Posterior cingulate gyrus (tissue), 11 donors: ENCODE measurements at places on chromosomes 3 and 15.

DNA sequence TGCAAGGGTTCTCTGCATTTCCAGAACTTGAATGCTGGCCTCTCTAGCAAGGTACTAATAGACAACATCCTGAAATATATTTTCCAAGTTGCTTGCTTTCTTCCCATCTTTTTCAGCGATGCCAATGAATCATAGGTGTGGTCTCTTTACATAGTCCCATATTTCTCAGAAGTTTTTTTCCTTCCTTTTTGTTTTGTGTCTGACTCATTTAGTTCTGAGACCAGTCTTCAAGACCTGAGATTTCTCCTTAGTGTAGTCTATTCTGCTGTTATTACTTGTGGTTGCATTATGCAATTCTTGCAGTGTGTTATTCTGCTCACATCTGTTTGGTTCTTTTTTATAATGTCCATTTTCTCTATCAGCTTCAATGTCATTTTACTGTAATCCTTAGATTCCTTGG lies 1265.0 kb upstream of the ALCAM start:
- DNase-seq: no peak

GRCh38 chr3:57966829-57967228 lies 41.4 kb upstream of the FLNB start:
- no peak for DNase-seq

- DNase-seq: no peak
Measured at GRCh38 chr15:65901836-65902235, 32.5 kb downstream of the RAB11A start.

DNA sequence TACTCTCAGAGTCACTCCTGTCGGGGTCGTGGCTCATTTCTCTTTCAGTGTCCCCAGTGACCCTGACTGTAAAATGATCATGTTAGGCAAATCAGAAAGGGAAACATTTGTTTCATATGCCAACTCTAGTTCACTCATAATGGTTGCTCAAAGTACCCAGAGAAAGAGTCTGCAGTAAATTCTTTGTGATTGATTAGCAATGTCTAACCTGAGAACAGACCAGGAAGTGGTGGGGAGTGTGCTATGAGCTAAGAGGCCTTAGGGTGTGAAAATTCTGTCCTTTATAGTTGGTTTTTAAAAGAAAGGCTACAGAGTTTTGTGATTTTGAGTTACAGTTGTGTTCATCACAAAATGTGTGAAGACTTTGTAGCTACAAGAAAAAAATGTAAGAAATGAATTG lies 108.9 kb downstream of the EDEM1 start:
- no peak for DNase-seq

DNA sequence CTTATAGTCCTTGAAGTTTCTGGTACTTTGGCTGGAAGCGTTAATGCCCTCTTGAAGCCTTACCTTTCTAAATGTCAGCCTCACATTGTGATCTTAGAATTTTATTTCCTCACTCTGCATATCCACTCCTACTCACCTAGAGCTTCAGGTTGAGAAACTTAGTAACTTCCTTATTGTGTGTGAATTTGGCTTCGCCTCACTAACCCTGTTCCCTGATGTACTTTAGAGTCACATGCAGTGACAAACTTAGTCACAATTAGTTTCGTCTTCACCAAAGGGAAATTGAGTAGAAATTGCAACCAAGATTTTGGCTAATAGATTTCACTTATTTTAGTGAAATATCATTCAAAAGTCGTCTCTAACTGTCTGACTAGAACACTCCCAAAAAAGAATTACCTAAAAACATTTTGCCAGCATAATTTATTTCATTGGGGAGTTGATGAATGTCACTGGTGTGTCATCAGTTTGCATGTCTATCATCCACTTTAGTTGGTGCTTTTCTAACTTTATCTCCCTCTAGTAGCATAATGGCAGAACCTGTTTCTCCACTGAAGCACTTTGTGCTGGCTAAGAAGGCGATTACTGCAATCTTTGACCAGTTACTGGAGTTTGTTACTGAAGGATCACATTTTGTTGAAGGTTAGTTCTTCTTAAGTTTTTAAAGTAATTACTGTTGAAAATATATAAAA lies 960 bp downstream of the MFN1 start:
- DNase-seq: no peak

DNA sequence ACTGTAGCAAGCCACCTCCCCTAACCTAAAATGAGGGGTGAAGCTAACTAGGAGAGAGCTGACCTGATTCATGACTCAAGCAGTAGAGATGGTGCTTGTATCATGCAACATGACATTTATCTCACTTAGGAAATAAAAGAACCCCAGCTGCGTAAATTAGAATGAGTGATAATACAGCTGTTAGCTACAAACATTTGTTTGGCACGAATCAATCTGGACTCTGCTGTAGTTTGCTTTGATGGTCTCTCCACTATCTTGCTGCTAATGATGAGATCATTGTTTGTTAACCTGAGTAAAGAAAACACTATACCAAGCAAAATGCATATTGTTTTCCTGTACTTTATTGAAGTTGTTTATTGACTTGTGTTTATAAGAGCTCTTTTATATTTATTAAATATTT lies 92.6 kb downstream of the ALDH1A2 start:
- DNase-seq: no peak

DNA sequence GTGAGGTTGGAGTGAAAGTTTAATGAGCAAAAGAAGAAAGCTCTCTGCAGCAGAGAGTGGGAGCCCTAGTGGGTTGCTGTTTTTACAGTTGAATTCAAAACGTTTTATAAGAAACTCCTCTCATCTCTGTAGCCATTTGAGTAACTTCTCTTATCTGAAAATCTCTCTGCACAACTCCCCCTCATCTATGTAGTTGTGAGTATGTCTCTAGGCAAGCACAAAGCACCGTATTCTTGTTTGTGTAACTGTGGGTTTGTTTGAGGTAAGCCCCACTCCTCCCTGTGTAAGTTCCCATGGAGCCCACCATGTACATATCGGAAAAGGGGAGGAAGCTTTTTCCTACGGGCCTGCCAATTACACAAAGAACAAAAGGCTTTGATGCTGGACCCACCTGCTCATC lies 56.5 kb upstream of the GOLGA6L2 start:
- DNase-seq: no peak

- no peak for DNase-seq
Measured at GRCh38 chr15:98506172-98506571, 142.2 kb upstream of the IGF1R start.

- no peak for DNase-seq
Measured at GRCh38 chr3:184524981-184525336, 36.6 kb upstream of the EPHB3 start.

DNA sequence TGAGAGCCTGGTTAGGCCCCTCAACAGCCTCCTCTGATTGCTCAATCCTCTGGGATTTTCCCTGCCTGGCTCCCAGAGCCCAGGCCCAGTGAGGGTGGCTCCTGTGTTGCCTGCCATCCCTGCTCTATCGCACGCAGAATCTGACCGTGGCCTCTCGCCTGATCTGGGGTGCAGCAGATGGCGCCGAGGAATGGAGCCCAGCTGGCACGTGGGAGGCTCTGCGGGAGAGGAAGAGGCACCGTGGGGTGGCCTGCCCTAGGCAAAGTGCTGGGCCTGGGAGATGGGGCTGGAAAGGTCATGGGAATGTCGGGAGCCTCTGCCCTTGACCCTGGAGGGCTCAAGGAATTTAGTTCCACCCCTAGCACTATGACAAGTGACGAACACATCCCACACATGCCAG lies 10.3 kb downstream of the SV2B start:
- DNase-seq: no peak

- no peak for DNase-seq
Measured at GRCh38 chr3:81716870-81717509, 44.5 kb downstream of the GBE1 start.

GRCh38 chr3:83877910-83878309 lies 1080.9 kb upstream of the CADM2 start:
- DNase-seq: no peak

DNA sequence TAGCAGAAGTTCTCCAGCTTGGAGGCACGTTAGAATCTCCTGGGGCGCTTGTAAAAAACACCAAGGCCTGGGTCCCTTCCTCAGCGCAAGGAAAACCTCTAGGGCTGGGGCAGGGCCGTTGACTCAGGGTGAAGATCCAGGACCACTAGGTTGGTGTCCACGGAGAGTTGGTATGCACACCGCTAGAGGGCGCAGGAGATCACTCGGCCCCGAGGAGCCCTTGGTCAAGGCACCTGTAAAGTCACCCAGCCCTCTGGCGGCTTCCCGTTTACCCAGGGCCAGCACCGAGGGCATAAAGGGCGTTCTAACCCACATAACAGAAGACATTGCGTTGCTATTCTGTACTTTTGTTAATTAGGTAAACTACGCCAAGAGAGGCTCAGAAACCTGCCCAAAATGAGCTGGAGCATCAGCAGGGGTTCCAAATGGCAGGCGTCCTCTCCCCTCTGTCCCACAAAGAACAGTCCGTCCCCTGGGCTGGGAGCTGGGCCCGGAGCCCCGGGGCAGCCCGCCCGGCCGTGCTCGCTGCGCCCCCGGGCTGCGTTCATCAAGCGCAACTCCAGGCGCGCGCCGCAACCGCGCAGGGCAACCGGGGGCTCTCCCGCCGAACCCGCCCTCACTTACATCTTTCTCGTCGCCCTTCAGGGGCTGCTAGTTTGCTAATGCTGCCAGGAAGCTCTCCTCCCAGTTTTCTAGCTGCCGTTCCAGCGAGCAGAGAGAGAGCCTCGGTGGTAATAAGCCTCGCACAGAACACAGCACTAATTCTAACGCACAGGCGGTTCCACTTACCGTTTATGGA lies 332.1 kb downstream of the ARRDC4 start:
- no peak for DNase-seq

DNA sequence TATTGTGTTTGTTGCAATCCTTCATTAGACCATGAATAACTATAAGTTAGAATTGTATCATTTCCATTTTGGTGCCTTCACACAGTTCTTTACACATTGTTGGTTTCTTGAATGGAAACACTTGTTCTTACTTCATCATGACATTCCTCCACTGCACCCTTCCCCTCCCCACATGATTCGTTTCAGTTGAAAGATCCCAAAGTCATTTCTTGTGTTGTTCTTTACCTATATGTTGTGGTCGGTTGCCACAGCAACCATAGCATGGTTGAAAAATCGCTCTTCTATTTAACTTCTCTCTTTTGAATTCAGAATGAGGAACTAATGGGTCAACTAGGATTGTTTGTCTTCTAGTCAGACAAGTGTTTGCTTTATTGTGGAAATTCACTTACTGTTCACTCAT lies 103.3 kb downstream of the IL1RAP start:
- no peak for DNase-seq

- no peak for DNase-seq
Measured at GRCh38 chr3:101009386-101009785, 16.2 kb upstream of the ABI3BP start.
